ENCODE measurements at places on chromosomes 11 and 22.

- no peak for DNase-seq
Measured at GRCh38 chr11:104619751-104620150, 278.5 kb downstream of the CASP12 start.

DNA sequence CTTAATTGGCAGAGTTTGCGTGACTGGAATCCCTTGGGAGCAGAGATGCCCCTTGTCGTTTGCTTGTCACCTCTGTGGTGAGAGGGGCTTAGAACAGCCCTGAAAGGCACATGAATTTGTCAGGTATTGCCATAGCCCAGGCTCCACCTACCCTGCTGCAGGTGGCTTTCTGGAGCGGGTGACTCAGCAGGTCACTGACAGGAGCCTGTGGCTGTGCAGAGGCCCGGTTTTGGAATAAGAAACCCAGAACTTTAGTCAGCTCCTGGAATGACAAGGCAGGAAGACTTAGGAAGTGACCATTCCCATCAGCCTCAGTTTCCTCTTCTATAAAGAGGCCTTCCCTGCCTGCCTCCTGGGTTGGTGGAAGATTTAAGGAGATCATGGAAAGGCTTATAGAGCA, 539.7 kb downstream of the INSC start:
- DNase-seq: no peak

GRCh38 chr11:85970593-85970992, 98.3 kb downstream of the PICALM start:
- DNase-seq: no peak

DNA sequence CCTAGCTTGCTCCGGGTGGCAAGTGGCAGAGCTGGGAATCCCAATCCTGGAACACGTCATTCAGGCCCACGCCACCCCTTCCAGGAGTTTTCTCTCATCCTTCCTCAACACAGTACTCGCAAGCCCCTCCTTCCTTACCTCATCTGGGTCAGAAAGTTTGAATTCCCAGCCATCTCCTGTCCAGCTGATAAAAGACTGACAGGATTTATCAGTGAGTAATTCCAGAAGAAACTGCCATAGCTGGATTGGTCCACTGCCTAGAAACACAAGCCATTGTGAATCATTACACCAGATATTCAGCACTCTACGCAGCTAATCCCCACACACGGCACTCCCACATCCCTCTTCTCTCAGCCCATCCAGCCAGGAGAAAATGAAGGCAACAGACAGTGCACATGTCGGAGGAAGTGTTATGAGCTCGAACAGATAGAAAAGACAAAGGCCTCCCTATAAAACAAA, 124.0 kb downstream of the ETS1 start:
- peak; percentile 96 for DNase-seq

- DNase-seq: no peak
Measured at GRCh38 chr22:33817512-33818127, 102.7 kb downstream of the LARGE1 start.

DNA sequence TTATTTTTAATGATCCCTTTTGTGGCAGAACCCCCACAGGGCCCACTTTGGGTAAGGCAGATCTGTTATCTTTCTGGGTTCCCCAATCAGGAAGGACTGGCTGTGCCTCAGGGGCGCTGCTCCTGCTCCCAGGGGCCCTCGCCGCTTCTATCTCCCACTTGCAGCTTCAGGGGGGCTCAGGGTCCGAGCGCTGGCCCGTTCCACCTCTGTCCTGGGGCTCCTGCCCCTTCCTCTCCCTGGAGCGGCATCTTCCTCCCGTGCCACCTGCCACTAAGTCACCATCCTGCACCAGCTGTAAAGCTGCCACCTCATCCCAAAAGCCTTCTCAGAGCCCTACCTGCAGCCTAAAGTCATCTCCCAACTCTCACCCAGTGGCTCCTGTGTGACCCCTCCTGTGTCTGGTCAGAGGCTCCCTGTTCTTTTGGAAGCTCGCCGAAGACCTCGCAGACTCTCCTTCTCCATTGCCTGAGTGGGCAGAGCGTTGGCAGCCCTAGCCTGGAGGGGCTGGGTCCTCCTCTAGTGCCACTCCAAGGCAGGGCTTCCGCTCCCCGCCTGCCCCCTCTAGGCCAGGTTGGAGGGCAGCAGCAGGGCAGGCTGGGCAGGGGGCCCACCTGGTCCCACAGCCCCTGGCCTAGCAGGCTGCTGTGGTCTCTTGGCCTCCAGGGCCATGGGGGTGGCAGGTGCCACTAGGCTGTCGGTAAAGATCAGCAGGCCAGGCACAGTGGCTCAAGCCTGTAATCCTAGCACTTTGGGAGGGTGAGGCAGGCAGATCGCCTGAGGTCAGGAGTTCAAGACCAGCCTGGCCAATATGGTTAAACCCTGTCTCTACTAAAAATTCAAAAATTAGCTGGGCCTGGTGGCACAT, 106.7 kb downstream of the MORC2 start:
- no peak for DNase-seq

DNA sequence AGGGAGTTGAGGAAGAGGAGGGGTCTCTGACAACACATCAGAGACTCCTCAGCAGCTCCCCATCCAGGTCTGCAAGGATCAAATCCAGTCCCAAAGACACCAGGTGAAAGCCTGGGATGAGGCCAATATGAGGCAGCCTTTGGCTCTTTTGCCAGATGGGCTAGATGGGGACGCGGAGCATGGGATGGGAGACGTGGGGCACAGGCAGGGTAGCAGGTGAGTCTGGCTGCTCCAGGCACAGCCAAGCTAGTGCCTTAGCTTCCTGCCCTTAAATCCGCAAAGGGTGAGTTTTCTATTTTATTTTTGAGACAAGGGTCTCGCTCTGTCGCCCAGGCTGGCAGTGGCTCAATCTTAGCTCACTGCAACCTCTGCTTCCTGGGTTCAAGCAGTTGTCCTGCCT, 19.6 kb upstream of the DRICH1 start:
- no peak for DNase-seq

GRCh38 chr11:32081901-32082300, 9.0 kb upstream of the RCN1 start:
- no peak for DNase-seq

GRCh38 chr22:24521791-24522245, 26.7 kb downstream of the UPB1 start:
- DNase-seq: peak; percentile 55

DNA sequence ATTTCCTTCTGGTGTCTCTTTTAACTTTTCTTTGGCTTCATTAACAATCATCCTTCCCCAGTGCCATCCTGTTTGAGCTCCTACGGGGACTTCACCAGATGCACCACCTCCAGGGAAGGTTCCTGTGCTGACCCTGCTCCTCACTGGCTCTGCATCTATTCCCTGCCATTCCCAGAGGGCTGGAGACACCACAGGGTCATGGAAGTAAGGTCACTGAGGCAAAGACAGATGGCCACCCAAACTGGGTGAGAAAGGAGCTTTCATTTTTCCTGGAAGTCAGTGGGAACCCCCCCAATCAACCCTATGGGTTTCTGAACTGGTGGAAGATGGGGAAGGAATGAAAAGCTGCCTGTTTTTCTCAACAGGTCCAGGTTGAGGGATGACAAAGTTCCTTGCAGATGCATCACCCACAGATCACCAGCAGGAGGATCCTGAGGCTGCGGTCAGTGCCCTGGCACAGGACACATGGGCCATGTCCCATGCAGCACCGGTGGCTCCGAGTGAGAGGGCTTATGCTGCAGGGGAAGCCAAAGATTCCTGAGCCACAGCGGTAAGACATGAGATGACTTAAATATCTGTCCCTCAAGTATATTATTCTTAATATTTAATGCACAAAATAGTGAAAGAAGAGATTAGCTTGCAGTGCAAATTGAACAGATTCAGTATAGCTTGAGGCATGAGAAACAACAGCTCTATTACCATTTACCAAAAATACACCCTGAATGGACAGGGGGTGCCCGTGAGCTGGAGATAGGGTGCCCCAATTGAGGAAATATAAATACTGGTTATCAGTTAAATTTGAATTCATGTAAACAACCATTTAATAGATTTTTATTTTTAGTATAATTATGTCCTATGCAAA, 73.0 kb upstream of the VPREB1 start:
- no peak for DNase-seq

GRCh38 chr22:50252082-50253045, 1.3 kb upstream of the HDAC10 start:
- peak; percentile 65 for DNase-seq

DNA sequence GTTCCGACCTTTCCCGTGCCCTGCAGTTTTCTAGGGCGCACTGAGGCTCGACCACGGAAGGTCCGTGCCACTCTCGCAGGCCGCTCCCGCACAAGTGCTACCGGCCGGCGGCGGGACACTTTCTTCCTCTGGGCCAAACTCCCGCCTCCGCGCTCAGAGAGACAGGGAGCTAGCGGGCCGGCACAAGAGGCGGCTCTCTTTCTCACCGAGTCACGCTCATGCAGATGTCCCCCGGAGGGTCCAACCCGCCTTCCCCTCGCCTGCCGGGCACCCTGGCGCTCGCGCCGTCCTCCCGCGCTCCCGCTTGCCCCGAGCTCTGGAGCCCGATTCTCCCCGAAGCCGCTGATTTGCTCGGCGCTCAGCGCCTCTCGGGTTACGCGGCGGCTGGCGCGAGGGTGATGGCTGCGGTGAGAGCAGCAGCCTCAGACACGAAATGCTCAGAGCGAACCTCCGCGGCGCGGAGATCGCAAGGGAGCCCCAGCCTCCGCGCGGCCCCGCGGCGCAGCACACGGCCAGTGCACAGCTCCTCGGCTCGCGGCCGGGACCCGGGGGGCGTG, 1.0 kb downstream of the LMO1 start:
- peak; percentile 61 for DNase-seq

- no peak for DNase-seq
Measured at GRCh38 chr11:64959498-64959897, 12.4 kb downstream of the MAJIN start.

- peak; percentile 66 for DNase-seq
Measured at GRCh38 chr22:37045958-37046357, 5.6 kb upstream of the KCTD17 start.

GRCh38 chr11:129861702-129862522, 33.5 kb downstream of the NFRKB start:
- peak; percentile 96 for DNase-seq

GRCh38 chr11:60842668-60843600, 1.0 kb downstream of the CCDC86 start:
- DNase-seq: no peak

DNA sequence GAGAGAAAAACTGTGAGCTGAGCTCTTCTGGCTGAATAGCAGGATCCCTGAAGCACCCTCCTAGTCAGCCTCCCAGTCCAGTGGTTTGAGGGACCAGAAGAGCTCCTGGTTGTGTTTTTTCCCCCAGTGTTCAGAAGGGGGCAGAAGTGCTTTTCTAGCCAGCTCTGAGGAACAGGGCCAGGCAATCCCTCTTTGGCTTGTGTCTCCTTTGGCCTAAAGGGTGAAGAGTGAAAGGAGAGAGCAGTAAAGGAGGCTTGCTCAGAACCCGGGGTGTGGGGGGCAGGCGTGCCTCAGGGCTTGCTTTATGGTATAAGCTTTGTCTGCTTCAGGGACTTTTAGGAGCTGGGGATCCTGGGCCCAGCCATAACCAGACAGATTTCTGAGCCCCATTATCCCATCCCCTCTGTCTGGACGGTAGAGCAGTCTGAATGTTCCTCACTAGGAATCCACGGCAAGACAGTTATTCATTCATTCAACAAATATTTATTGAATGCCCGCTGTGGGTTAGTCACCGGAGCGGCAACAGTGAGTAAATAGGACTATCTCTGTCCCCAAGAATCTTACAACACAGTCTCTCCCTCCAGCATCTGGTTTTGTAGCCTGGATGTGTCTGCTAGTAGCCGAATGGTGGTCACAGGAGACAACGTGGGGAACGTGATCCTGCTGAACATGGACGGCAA, 14.5 kb downstream of the ACP2 start:
- DNase-seq: peak; percentile 87

DNA sequence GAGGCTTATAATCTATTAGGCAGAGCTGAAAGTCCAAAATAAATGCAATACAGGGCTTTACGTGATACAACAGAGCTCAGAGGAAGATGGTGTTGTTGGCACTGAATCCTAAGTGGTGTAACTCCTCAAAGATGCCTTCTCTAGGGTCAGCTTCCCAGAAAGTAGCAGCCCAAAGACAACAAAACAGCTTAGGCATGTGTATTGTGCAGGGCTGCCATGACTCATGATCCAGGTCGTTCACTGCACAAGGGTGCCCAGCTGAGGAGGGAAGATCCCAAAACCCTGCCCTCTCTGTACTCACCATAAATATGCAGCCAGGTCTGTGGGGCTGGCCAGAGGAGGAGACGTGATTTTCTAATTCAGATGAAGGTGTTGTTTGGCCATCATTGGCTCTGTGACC, 59.4 kb upstream of the NNMT start:
- DNase-seq: no peak

- DNase-seq: no peak
Measured at GRCh38 chr11:57529012-57529411, 1.5 kb downstream of the TIMM10 start.

- DNase-seq: peak; percentile 28
Measured at GRCh38 chr11:20026629-20027555, 133.4 kb downstream of the DBX1 start.

DNA sequence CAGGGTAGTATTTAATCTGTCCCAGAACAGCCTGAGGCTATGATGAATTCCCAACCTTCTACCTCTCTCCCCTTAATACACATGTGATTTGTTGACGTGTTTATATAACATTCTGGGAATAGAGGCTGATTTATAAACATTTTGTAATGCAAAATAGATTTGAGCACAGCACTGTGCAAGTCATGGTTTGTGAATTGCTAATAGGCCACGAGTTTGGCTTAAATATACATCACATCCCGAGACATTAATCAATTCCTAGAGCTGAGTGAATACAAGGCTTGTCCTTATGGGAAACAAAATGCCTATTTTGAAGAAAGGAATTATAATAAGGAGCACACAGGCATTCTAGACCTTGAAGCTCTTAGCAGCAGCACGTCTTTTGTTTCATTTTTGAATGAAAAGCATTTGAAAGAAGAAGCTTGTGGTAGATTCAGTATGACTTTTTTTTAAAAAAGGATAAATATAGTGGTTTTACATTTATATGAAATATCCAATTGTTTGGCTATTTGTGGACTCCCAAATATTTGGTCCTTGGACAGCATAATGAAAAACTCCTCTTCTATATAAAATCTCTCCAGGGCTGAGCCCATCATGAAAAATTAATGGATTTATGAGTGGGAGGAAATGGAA, 116.4 kb downstream of the SLC17A6 start:
- no peak for DNase-seq

DNA sequence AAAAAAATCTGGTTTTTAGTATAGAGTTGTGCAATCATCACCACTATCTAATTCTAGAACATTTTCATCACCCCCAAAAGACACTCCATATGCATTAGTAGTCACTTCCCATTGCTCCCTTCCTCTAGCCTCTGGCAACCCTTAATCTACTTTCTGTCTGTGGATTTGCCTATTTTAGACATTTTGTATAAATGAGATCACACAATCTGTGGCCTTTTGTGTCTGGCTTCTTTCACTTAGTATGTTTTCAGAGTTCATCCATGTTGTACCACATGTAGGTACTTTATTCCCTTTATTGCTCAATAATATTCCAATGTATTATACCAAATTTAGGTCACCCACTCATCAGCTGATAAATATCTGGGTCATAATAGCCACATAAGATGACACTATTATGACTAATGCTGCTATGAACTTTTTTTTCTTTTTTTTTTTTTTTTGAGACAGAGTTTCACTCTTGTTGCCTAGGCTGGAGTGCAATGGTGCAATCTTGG, 67.5 kb upstream of the SCUBE2 start:
- peak; percentile 70 for DNase-seq

Data from fibroblast of skin of back (primary cell).